Large intestine (tissue), 12 donors: ENCODE measurements at places on chromosomes 2 and 18. TPM values are rescaled to one million over a fixed set of nuclear protein-coding genes. Genes with fewer than 3 reads are reported as not detected.

The HRH4 gene
- 0.19 TPM for polyA plus RNA-seq

DNA sequence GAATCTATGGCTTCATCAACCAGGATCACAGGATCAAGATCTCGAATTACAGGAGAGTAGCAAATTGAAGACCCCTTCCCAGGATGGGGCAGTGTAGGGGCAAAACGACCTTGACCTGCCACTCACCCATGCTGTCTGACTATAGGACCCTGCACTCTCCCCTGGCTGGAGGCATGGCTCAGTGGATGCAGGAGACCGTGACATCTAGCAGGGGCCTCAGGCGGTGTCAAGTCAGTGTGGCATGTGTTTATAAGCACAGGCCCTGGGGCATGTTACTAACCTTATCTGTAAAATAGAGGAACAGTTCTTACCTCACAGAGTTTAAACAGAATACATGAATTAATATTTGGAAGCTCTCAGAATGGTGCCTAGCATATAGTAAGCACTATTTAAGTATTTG lies 3.5 kb downstream of the HAAO start:
- no peak for DNase-seq

GRCh38 chr2:47010176-47010575 lies 94.6 kb upstream of the MCFD2 start:
- no peak for DNase-seq

DNA sequence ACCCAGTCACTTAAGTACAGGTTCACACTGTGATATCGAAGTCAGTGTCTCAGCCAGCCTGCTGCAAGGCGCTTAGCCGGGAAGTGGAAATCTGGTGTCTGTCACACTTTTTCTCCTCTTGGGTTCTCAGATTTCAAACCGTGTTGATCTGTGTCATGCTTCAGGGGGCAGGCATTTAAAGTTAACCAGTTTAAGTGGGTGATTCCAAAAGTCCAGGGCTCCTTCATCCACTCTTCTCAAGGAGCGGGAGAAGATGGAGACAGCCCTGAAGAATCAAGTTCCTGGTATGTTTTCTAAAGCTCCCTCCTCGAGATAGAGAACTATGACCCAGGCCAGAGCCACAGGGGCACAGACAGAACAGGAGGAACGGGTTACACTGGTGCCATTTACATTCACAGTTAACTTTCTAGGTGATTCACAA lies 331.7 kb downstream of the GBX2 start:
- no peak for DNase-seq

- DNase-seq = peak; percentile 4
Measured at GRCh38 chr2:119983108-119983507, 29.8 kb upstream of the EPB41L5 start.

The ACMSD gene
- polyA plus RNA-seq = 0.34 TPM

GRCh38 chr2:239269173-239269885 lies 131.5 kb downstream of the HDAC4 start:
- peak; percentile 46 for DNase-seq

DNA sequence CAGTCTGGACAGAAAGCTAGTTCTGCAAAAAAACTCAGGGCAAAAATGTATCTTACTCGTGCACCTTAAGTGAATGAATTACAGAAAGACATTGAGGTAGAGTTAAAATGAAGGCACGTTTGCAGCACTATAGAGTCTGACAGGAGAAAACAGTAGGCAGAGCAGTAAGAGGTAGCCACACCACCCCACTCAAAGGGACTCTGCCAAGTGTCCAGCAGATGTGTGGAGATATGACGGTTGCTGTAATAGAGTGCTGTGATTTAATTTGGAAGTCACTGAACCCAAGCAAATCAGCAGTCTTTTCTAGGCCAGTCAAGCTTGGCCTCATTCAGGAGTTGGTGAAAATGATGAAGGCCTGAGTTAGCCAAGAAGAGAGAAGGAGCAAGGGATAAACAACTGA lies 464.4 kb downstream of the PTPRM start:
- DNase-seq = no peak

DNA sequence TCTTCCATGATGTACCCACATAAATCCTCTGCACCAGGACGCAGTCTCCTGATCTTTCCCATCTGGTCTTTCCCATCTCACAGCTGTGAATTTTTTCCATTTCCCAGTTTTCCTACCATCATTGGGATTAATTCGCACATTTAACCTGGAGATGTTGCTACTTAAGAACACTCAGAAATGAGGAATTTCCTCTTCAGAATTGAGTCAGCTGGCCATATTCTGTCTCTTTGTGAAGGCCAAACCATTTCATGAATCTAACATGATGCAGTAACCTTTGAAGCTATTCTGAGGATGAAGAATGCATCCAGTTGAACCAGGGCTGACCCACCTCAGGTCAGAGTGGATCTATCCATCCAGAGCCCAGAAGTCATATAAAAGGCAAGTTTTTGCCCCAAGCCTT lies 326.8 kb downstream of the SETBP1 start:
- no peak for DNase-seq

The GDF7 gene
- 0.13 TPM for polyA plus RNA-seq

The MARCHF4 gene
- 3.2 TPM for polyA plus RNA-seq

- DNase-seq = no peak
Measured at GRCh38 chr2:145339646-145340045, 819.7 kb upstream of the ZEB2 start.

The TMEM163 gene
- 0.39 TPM for polyA plus RNA-seq

The CDKL4 gene
- 0.10 TPM for polyA plus RNA-seq

GRCh38 chr2:31141443-31142085 lies 3.3 kb upstream of the GALNT14 start:
- DNase-seq = no peak

The RMC1 gene
- polyA plus RNA-seq = 14.4 TPM

- DNase-seq = no peak
Measured at GRCh38 chr2:9594366-9595054, 36.3 kb downstream of the YWHAQ start.

The DSG2 gene
- polyA plus RNA-seq = 96.9 TPM

DNA sequence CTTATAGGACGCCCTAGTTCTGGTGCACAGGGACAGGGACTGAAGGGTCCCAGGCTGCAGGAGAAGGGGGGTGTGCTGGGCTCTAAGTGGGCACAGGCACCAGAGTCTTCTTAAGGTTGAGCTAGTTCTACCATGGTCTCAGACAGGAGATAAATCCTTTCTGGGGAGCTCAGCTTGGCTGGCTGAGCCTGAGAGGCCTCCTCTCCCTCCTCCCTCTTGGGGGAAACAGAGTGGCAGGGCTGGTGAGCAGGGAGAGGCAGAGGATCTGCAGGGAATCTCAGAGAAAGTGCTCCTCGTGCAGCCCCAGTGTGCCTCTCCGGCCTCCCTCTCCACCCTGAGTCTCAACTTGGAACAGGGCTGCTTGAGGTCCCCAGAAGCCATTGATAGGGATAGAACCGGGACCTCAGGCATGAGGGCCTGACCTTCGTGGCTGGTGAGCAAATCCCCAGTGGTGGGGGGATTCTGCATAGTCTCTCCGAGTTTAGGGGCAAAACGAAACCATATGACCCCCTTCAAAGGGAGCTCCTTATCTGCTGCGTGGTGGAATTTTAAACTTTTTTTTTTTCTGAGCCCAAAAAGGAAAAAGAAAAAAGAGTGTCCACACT lies 2.0 kb downstream of the GDF7 start:
- DNase-seq = no peak

DNA sequence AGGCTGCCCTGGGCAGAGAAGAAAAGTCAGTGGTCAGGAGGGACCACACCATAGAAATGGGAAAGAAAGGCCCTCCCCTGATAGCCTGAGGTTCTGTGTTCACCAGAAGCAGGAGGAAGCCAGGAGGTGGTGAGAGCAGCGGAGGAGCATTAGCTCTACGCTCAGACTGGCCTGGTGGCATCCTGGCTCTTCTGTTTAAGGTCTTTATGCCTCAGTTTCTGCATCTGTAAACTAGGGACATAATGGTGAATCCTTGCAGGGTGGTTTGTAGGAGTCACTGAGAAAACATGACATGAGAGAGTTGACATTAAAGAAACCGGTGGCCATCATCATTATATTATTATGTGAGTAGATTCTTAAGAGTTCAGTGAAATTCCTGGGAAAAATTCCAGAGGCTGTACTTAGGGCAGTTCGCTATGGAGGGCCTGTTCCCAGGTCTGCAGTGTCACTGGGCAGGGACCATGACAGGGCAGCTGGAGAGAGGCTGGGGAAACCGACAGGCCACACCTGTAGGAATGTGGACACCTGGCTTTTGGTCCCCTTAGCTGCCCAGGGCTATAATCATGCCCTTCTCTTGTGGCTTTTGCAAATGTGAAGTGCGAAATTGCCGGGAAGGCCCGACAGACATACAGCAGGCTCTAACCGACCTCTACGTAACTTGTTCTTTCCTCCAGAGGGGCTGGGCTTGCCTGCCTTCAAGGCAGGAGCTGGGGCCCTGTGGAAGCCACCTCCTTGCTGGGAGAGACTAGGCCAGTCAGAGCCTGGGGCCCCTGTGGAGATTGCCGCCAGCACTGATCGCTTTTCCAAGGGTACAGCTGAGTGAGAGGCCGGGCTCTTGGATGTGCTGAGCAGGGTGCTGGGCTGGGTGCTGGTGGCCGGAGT lies 31.0 kb downstream of the GLI2 start:
- DNase-seq = no peak

The ASB18 gene
- 0.03 TPM for polyA plus RNA-seq

DNA sequence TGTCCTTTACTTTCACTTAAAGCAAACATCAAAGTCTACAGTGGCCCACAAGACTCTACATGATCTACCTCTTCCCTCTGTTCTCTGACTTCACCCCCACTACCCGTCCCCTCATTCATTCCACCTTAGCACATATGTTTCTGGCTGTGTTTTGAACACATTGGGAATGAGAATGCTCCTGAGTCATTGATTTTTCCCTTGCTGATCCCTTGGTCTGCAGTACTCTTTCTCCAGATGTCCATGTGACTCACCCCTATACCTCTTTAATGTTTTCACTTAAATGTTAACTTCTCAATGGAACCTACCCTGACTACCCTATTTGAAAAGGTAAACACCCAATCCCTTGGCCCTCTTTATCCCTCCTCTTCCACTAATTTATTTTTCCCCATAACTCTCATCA lies 30.7 kb upstream of the FRZB start:
- DNase-seq = no peak

The MAPK4 gene
- 1.5 TPM for polyA plus RNA-seq

DNA sequence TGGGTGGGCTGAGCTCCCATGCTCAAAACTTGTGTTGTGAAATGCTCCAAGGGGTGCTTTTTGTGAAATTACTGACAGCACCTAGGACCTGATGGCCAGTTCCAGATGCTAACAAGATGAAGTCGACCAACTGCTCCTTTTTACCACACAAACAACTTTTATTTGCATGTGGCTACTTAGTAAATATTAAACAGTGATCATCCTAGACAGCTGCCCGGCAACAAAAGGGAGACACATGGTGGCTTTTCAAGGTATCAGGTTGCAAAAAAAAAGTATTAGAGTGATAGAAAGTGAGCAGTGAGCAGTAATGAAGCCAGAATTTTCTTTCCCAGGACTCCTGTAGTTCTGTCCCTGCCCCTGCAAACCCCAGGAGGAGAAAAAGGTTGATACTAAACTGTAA lies 118.5 kb downstream of the RPIA start:
- DNase-seq = no peak

DNA sequence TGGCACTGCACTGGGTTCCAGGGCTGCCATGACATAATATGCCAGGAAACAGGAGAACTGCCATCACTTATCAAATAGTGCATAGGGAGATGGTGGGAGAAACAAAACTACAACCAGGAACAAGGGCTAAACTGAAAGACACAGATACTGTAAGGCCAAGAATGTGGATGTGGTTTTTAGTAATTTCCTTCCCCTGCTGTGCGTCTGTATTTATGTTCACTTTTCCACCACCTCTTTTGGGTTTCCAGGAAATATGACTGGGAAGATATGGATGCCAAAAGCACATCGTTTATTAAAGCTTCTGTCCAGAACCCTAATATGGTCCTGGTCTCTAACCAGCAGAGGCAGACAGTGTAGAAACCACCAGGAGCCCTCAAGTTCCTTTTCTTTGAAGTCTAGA lies 759.7 kb upstream of the FANCL start:
- DNase-seq = no peak

- no peak for DNase-seq
Measured at GRCh38 chr2:8214036-8214615, 467.7 kb upstream of the ID2 start.

DNA sequence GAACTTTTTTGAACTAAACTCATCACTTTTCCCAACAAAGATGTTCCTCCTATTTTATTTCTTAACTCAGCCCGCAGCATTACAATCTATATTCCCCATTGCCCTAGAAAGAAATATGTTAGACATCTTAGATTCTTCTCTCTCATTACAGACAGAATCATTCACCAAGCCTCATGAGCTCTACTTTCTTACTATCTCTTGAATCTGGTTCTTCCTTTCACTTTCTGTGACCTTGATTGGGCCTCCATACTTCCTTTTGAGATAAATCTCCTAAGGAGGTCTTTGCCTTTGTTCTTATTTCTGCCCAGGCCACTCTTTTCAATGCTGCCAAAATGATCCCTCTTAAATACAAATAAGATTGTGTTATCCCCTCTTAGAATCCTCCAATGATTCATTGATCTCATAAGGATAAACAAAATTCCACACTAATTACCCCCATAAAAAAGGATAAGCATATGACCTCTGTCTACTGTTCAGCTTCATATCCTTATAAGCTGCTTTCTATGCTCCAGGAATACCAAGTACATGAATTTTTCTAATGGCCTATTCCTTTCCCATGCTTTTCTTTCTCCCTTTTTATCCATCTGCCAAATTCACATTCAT lies 400.0 kb downstream of the ARHGAP15 start:
- DNase-seq = no peak

The HOXD11 gene
- not detected for polyA plus RNA-seq

DNA sequence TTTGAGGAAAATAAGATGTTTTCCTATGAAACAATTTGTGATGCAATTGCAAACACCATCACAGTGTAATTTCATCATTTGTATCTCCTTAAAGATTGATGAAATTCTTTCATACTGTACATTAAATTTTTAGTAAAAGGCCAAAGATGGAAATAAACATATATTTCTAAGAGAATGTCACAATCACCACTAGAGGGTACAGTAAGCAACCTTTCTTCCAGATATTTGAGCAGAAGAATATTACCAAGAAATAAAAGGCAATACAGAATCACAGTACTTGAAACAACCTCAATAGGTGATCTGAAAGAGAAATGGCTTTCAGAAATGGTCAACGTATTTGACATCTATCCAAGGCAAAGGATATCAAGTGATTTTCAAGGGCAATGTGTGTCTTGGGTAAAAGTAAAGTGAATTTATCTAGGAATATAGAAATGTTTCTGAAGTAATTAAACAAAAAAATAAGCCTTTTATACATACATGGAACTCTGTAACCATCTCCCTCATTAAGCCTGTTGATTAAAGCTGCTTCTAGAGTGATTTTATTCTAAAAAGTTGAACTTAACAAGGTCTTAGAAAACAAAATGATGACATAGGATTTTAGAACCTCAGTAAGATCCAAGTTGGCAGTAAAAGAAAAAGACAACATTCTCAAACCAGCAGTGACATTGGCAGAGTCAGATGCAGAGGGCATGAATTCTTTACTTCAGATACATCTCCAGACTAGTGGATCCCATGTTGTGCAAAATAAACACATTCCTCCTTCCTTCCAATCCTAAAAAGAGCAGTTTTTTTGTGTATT lies 90.3 kb upstream of the SESTD1 start:
- no peak for DNase-seq

DNA sequence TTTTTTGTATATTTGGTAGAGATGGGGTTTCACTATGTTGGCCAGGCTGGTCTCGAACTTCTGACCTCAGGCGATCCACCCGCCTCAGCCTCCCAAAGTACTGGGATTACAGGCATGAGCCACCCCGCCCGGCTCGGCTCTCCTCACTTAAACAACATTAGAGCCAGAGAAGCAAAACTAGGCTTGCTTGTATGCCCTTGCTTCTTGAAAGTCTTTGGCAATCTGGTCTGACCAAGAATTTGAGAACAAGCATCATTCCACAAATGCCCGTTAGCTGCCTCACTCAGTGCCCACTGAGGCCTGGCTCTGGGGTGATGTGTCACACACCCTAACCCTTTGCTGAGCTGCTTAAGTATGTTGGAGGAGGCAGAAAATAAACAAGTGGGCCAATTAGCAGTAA lies 33.5 kb downstream of the SOWAHC start:
- no peak for DNase-seq
